ENCODE measurements at places on chromosomes 2 and 18.

DNA sequence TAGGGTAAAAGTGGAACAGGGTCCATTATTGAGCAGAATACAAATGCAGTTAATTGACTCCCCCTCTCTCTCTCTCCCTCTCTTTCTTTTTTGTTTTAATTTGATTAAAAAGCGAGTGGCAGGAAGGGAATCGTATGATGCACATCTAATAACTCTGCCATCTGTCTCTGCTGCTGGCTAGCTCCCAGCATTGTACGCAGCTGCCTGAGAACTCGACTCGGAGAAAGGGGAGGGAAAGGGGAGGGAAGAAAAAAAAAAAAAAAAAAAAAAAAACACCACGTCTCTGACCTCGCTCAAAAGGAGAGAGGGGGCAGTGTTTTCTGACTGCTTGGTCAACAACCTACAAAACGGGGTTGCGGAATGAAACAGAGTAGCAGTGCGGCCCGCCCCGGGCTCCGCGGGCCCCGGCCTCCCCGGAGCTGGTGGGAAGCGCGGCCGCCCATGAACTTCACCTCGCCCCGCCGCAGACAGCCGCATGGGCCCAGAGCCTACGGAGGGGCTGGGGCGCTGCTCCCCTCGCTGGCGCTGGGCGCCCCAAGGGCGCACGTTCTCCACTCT is 265.7 kb downstream of the TCF4 start:
- no peak for DNase-seq

GRCh38 chr18:210075-210474 is 51.7 kb downstream of the USP14 start:
- no peak for DNase-seq

DNA sequence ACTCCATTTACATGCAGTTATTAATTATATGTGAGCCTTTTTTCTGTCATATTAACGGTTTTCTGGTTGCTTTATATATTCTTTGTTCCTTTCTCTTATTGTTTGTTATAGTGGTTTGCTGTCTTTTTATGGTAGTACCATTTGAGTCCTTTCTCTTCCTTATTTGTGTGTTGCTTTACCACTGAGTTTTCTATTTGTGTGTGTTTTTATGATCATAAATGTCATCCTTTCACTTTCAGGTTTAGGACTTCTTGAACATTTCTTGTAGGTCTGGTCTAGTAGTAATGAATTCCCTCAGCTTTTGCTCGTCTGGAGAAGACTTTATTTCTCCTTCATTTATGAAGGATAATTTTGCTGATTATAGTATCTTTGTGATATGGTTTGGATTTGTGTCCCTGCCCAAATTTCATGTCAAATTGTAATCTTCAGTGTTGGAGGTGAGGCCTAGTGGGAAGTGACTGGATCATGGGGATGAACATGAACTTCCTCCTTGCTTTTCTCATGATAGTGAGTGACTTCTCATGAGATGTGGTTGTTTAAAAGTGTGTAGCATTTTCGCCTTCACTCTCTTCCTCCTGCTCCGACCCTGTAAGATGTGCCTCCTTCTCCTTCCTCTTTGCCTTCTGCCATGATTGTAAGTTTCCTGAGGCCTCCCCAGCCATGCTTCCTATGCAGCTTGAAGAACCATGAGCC is 11.5 kb downstream of the GCC2 start:
- DNase-seq, result no peak

DNA sequence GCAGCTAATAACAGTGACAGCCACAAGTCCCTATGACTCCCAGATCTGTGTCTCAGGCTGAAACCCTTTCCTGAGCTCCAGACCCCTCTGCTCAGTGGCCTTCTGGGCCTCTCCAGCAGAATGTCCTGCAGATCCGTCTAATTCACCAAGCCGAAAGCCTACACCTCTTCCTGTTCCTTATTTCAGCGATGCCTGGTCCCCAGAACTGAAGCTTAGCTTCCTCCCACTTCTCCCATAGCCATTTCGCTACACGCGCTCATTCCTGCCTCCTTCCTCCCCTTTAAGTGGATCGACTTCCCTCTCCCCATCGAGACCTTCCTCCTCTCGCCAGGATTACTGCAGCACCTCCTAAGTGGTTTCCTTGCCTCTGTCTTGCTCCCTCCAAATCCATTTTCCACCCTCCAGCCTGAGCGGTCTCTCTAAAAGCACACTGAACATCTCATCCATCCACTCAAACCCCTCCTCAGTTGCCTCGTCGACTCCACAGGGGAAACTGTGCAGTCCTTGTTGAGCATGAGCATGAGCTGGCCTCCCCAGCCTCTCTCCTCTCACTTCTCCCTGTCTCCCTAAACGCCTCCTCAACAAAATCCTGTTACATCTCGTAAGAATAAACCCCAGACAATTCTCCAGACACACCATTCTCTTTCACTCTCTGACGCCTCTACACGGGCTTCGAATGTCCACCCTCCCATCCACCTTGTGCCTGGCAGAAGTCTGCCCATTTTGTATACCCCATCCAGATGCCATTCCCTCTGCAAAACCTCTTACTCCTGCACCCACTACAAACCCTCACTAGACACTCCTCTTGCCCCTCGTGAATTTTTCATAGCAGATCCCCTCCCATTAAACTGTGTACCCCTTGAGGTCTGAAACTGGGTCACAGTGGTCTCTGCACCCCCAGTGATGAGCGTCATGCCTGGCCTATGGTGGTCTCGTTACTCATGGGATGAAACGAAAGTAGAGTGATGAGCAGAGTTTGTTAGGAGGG is 232.6 kb downstream of the ATAD2B start:
- DNase-seq, result no peak

- DNase-seq, result no peak
These were observed 80.3 kb downstream of the EDAR start for GRCh38 chr2:108908713-108909070.

GRCh38 chr2:170842785-170843184 is 26.1 kb downstream of the GAD1 start:
- no peak for DNase-seq

GRCh38 chr18:13039806-13040205 is 48.6 kb downstream of the CEP192 start:
- no peak for DNase-seq

DNA sequence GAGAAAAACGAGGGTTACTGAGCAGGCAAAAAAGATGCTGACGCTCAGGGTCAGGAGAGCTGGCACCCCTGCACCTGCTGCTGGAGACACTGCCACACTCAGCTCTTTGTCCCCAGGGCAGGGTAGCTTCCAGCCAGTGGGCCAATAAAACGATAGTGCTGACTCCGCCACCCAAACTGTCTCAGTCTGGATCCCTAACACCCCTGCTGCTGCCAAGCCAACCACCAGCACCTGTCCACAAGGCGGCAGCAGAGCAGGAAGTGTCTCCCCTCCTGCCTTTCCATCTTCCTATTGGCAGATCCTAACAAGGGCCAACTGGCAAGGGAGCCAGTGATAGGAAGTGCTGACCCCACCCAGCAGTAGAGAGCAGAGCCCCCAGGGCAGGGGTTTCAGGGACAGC is 531.5 kb upstream of the SALL3 start:
- no peak for DNase-seq

Data from stimulated activated CD8-positive, alpha-beta memory T cell treated with anti-CD3 and anti-CD28 coated beads, Interleukin-4, amount 100 ng/mL, for 1 hour (primary cell).